ENCODE measurements at places on chromosomes 13 and 19. TPM values are rescaled to one million over a fixed set of nuclear protein-coding genes. Genes with fewer than 3 reads are reported as not detected.

FAM216B gene
- total RNA-seq = 0.41 TPM

CERS1 gene
- total RNA-seq = 21.2 TPM

TNFSF13B gene
- total RNA-seq = 1.6 TPM

SOX1 gene
- total RNA-seq = 4.5 TPM

ETHE1 gene
- 19.2 TPM for total RNA-seq

PRR36 gene
- total RNA-seq = 2.9 TPM

FLT1 gene
- total RNA-seq = 9.8 TPM

C19orf33 gene
- 0.82 TPM for total RNA-seq

SHISA7 gene
- total RNA-seq = 4.5 TPM

GPC5 gene
- total RNA-seq = 7.3 TPM

CD22 gene
- not detected for total RNA-seq

CEACAM3 gene
- not detected for total RNA-seq

ZIC5 gene
- 1.6 TPM for total RNA-seq

ZNF780A gene
- total RNA-seq = 29.8 TPM

LILRB1 gene
- not detected for total RNA-seq

DNA sequence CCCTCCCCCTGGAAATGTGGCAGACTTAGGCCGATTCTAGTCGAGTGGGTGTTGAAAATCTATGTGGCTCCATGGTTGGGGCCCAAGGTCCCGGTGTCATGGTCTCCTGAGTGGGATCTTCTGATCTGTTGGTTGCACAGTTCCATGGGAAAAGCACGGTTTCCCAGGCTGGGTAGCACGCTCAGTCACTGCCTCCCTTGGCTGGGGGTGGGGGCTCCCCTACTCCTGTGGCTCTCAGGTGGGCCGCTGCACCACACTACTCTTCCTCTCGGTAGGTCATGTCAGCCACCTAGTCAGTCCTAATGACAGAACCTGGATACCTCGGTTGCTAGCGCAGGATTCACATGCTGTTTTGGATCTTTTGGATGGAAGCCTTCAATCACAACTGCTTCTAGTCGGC is 247.0 kb downstream of the SPRY2 start:
- DNase-seq = no peak

DNA sequence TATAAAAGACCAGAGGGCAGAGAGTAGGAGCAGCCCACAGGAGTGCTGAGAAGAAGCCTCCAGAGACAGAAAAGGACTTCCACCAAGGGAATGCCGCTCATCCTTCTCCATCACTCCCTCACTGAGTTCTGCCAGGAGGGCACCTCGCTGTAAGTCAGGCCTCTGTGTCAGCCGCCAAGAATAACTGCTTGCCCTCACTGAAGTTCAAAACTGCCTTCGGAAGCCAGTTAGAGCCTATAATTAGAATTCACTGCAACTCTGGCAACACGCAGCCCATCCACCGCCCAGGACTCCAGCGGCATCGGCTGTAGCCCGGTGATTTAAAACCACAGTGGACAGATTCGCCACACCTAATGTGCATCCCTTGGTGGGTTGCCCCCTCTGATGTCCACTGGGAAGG is 281.8 kb upstream of the ZNF507 start:
- no peak for DNase-seq

GRCh38 chr19:17703824-17704463 is 15.3 kb upstream of the MAP1S start:
- no peak for DNase-seq

DNA sequence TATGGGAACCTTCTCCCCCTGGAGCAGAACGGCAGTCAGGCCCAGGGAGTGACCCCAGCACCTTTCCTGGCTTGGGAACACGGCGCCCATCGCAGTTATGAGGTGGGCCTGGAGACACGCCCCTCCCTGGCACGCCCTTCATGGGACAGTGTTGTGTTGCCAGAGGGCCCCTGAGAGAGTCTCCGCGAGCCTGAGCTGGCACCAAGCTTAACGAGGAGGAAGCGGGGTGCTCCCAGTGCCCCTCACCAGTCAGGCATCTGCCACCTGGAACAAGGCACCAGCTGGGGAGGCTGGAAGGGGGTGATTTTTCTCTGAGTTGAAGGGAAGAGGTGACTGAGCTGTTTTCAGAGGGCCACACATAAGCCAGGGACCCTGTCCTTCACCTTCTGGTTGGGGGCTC is 180.6 kb downstream of the KDM4B start:
- no peak for DNase-seq

- no peak for DNase-seq
These were observed 233.5 kb downstream of the TUBA3C start for GRCh38 chr13:18948012-18948663.

GRCh38 chr19:33399081-33399744 is 25.7 kb downstream of the CEBPG start:
- DNase-seq = no peak

DNA sequence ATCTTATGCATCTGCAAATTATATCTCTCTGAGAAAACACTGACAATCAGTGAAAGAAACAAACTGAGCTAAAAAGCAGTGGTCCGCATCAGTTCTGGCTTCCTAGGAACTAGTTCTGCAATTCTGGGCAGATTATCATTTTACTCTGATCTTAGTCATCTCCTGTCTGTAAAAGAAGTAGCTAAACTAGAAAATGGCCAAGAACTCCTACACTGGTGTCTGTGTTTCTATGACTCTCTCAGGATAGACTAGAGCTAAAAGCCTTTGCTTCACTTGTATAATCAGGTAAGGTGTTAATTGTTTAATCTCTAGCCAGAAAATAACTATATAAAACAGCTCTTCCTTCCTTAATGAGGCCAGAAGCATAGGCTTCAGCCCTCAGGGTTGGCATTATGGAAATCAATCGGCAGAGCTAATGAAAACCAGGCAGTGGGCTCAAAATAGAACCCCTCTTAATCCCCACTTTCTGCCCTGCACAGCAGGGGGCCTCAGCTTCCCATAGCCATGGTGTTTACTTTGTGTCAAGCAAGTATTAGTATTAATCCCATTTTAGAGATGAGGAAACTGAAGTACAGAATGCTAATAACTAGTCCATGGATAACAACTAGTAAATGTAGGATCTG is 459.2 kb downstream of the FGF14 start:
- DNase-seq = no peak

- DNase-seq = no peak
These were observed 5.2 kb downstream of the ERF start for GRCh38 chr19:42249769-42250168.

DNA sequence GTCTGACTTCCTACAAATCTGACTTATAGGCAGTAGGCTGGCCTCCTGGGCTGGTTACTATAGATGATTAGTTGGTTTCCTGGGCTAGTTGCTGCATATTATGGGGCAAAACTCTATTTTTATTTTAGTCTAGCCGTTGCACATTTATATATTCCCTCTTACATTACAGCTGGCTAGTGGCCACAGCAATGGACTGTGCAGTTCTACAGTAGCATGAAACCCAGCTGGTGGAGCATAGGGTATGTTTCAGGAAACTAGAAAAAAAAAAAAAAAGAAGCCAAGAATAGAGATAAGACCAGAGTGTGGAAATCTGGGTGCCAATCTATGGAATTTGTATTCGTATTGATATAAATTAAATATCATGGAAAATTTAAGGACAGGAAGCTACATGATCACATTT is 304.4 kb upstream of the NBEA start:
- no peak for DNase-seq

DNA sequence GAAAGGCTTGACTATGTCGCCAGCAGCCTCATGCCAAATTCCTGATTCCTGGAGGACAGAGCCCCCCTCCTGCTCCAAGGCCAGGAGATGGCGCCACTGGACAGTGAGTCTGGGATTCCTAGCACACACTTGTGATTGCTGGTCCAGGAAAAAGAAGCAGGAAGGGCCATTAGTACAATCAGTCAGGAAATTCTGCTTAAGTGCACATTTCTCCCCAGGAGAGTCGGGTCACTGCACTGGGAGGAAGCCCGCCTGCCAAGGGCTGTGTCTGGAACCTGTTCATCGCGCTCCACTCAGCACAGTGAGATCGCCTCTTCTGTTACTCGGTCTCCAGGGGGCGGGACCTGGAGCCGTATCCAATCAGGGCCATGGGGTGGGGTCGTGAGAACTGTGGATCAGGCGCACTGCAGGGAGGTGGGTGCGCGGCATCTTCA is 65.1 kb downstream of the ZNF823 start:
- peak; percentile 65 for DNase-seq

DNA sequence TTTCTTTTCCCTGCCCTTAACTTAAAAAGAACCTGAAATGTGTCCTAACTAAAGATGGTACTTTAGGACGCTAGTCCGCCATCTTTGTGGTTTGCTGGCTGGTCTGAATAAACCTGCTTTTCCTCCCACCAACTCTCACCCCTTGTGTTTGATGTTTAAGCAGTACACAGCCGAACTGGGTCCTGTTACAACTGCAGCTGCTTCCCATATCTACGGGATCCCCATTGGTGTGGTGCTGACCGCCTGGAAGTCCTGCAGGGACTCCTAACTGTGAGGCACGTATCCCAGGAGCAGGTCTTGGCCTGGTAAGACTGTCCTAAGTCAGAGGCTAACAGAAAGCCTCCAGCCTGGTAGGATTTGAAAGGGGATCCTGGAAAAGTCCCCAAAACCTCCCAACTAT is 40.9 kb upstream of the VSTM2B start:
- DNase-seq = no peak

DNA sequence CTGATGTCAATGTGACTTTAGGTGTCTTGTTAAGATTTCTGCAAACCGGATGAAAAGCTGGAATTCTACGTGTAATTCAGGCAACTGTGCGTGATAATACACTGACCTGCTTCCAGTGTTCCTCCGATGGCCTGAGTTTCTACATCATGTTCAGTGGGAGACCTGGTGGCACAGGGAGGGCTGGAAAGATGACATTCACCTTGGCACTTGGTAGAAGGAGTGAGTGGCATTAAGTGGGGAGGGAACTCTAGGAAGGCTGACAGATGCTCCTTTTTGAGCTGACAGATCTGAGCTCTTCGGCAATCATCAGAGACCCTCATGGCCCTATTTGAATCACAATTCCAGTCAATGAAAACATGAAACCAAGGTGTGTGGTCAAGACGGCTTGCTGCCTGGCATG is 4.0 kb downstream of the CACNA1A start:
- no peak for DNase-seq

GRCh38 chr19:4386041-4386782 is 14.1 kb downstream of the SH3GL1 start:
- DNase-seq = no peak

GRCh38 chr19:17794412-17794730 is 567 bp upstream of the B3GNT3 start:
- no peak for DNase-seq

DNA sequence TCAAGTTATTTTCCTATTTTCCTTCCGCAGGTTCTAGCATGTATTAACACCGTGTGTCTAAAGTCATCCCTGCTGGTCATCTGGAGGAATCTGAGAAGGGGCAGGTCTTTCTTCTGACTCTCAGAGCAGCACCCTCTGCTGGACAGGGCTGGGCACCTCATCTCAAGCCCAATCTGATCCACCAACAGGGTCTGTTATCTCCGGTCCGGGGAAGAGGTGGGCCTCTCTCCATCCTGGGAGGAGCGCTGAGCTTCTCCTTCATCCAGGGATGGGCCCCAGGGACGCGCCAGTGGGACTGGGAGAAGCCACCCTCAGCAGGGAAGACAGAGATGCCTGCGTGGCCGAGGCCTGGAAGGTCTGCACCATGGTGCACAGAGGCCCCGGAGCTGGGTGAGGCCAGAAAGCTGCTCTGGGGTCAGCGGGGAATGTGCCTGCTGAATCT is 26.0 kb upstream of the ZNF331 start:
- peak; percentile 45 for DNase-seq

DNA sequence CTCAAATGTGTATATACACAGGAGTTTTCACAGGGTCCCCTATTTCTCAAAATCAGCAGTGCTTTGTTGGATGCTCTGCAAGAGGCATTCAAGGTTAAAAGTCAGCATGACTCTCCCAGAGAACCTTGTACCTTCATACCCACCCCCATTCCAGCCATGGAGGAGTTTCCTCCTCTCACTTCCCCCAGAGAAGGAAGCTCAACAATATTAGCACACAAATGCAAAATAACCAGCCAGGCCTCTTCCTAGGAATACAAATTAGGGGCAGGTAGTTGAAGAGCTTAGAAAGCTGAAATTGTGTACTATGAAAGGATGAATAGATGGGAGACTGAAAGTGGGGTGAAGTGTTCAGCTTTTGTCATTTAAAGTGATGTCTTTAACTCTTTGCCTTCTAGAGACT is 43.8 kb downstream of the SPRY2 start:
- DNase-seq = no peak

DNA sequence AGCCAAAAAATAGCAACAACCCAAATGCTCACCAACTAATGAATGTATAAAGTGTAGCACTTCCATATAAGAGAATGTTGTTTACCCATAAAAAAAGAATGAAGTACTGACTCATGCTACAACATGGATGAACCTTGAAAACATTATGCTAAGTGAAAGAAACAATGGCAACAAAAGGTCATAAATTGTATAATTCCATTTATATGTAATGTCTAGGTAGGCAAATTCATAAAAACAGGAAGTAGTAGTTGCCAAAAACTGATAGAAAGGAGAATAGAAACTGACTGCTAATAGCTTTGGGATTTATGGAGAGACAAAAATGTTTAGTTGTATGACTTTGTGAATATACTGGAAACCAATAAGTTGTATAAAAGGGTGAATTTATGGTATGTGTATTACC is 21.6 kb downstream of the MYCBP2 start:
- DNase-seq = no peak

- DNase-seq = no peak
These were observed 189.6 kb upstream of the CSNK1A1L start for GRCh38 chr13:37295071-37295470.

- no peak for DNase-seq
These were observed 499 bp upstream of the KLK13 start for GRCh38 chr19:51065221-51065960.

- no peak for DNase-seq
These were observed 3.0 kb upstream of the APC2 start for GRCh38 chr19:1446713-1447481.

- DNase-seq = no peak
These were observed 309.9 kb upstream of the SLITRK1 start for GRCh38 chr13:84192125-84192524.

GRCh38 chr19:57978586-57979289 is 4.4 kb upstream of the C19orf18 start:
- DNase-seq = no peak

GRCh38 chr13:112453874-112454647 is 77.9 kb downstream of the SPACA7 start:
- no peak for DNase-seq

GRCh38 chr19:30056580-30056979 is 114.5 kb downstream of the URI1 start:
- no peak for DNase-seq

DNA sequence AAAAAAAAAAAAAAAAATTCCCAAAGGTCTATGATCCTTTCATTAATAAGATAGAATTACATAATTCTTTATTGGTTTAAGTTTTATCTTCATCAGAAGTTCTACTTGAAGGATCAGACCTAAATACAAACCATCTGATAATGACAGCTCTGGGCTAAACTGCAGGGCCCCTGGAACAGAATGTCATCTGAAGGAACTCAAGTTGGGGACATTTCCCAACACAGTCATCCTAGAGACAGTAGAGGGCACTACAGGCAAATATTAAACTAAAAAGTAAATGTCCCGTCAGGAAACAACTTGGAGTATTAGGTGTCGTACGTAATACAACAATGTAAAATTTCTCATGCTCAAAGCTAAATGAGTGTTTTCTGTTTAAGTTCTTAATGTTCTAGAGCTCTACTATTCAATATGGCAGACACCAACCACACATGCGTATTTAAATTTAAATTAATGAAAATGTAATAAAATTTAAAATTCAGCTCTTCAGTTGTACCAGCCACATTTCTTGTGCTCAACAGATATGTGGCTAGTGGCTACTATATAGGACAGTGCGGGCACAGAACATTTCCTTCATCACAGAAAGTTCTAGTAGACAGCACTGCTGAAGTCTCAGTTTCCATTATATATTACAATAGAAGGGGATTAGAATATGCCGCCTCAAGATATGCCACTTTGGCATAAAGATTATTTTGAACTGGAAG is 21.8 kb upstream of the NAXD start:
- peak; percentile 47 for DNase-seq

Measured in frontal cortex (tissue), 4 donors.